ENCODE measurements at places on chromosomes 12 and 14.

- DNase-seq, result no peak
Measured at GRCh38 chr12:75589801-75590200, 78.4 kb upstream of the KRR1 start.

DNA sequence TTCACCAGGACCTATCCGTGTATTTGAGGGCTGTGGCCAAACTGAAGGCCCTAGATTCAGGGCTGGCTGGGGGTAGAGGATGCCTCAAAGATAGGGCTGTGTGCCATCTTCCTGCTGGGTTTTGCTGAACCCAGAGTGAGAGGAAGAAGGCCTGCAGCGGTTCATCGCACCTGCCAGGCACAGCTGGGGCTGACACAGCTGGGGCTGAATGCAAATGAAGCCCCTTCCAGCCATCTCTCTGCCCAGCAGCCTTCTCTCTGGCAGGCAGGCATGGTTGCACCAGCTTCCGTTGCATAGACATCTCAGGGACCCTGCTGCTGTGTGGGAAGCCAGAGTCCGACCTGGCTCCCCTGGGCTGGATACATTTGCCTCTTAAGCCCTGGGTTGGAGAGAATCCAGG is 152.4 kb downstream of the TSPAN9 start:
- DNase-seq, result no peak

- DNase-seq, result no peak
Measured at GRCh38 chr14:31659278-31659677, 98.1 kb downstream of the NUBPL start.

- peak; percentile 93 for DNase-seq
Measured at GRCh38 chr12:16350682-16351081, 3.2 kb downstream of the MGST1 start.

- DNase-seq, result no peak
Measured at GRCh38 chr14:92953526-92953925, 30.6 kb downstream of the CHGA start.

GRCh38 chr12:50258167-50258551 is 25.2 kb downstream of the LIMA1 start:
- DNase-seq, result no peak

DNA sequence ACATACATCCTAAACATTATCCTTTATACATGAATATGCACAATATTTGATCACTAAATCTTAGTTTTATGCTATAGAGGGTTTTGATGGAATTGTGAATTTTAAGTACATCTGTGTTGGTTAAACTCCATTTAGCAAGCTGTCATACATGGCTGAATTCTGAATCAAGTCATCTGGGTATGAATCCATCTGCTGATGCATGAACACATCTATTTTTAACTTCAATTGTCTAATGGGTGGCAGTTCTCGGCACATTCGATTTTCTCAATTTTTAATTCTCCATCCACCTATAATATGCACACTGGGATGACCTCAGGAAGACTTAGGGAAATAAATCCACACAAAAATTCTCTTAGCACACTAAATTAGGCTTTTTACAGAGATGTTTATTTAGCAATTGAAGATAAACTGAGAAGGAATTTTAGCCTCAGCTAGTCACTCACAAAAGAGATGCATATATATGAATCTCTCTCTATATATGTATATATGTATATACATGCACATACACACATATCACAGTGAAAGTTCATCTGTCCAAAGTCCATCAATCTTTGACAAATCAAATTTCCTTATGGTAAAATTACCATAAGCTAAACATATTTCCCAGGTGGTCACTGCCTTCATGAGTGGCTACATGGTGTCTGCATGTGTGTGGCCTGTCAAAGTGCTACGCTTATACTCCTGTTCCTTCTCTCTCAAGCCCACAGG is 44.5 kb upstream of the VPS33A start:
- DNase-seq, result no peak

- no peak for DNase-seq
Measured at GRCh38 chr14:88023658-88024187, 18.8 kb downstream of the GPR65 start.

GRCh38 chr12:98369581-98369980 is 145.8 kb upstream of the TMPO start:
- DNase-seq, result no peak

GRCh38 chr12:118467641-118468305 is 91.4 kb downstream of the SUDS3 start:
- DNase-seq, result no peak

- no peak for DNase-seq
Measured at GRCh38 chr12:96171905-96172304, 22.3 kb upstream of the ELK3 start.

DNA sequence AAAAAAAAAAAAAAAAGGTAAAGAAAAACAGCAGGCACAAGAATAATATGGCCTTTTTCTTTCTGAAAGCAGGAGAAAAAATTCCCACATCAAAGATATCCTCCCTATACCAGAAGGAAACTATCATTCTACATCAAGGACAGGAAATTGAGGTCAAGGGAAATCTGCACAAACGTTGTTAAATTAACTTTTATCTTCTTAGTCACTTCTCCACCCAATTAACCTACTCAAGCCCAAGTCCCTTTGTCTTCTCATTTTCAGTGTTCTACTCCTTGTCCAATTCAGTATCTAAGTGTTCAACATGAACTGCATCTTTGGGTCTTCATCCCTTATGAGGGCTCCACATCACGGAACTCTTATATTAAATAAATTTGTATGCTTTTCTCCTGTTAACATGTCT is 15.7 kb downstream of the NDUFA12 start:
- no peak for DNase-seq

DNA sequence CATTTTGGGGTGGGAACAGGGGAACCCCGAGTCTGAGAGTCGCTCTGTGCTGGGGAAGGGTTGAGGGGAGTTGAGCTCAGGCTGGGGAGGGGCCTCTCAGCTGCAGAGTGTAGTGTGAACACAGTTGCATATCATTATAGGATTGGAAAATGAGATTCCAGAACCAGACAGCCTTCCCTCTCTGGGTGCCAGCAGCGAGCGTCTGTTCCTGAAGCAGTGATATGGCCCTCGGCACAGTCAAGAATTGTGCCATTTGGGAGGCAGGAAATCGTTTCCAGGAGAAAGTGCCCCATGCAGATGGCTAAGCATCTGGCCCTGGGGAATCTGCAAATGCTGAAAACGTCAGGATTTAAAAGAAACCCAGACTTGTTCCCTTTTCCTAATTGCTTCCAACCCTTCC is 70.4 kb upstream of the SFSWAP start:
- no peak for DNase-seq

GRCh38 chr12:98388126-98388525 is 127.3 kb upstream of the TMPO start:
- DNase-seq, result no peak

GRCh38 chr12:56189099-56189917 is at the start of gene SMARCC2:
TSS of gene SMARCC2 (minus strand) at chr12:56189483. CDS start at chr12:56189461, 22 bp downstream.
- DNase-seq, result peak; percentile 10

- DNase-seq, result no peak
Measured at GRCh38 chr14:67882986-67883555, 63.5 kb downstream of the RAD51B start.

DNA sequence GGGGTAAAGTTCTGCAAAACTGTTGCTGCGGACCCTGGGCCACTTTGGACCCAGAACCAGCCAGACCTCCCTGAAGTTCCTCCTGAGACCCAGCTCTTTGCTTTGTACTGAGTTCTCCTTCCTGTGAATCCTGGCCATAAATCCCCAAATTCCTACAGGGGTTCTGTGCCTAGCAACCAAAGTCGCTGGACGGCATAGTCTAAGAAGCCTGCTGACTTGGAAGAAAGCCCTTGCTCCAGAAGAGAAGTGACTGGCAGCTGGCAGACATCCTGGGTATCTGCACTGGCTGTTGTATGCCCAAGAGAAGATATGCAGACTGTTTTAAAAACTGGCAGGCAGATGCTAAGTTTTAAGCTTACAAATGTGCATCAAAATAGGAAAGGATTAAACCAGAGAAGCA is 99.9 kb upstream of the SLC24A4 start:
- DNase-seq, result no peak

DNA sequence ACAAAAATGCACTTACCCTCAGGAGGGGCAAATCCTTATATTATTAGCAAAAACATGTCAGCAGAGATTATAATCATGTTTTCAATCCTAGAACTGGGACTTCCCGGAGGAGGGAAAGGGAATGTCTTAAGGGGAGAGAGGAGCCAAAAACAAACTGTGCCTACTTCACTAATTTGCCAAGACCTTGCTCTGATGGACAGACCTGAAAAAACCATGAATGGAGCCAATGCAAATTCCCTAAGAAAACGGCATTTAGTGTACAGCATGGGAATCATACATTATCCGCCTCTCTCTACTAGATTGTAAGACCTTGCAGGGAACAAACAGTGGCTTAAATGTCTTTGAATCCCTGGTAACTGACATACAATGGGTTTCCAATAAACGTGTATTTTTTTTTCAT is 70.4 kb downstream of the NTN4 start:
- no peak for DNase-seq

GRCh38 chr12:85280165-85280983 is at the start of gene ALX1:
TSS of gene ALX1 (plus strand) at chr12:85280220. CDS start at chr12:85280262, 42 bp downstream.
- DNase-seq, result no peak

GRCh38 chr12:79082595-79082994 is 218.0 kb downstream of the SYT1 start:
- DNase-seq, result no peak

DNA sequence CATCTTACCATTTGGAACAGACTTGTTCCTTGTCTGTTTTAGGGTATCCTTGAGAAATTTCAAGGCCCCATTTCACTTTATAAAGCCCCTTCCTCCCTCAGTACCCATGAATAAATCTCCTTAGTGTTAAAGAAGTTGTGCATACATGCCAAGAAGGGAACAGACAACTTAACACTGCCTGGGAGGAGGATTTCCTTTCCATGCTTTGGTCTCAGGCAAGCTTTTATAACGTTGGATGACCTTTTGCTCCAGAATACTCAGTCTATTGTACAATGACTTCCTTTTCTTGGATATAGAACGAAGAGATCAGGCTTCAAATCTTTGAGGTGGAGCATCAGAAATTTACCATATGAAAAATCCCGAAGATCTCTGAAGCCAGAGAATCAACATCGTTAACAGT is 551.4 kb downstream of the PRKD1 start:
- DNase-seq, result no peak

DNA sequence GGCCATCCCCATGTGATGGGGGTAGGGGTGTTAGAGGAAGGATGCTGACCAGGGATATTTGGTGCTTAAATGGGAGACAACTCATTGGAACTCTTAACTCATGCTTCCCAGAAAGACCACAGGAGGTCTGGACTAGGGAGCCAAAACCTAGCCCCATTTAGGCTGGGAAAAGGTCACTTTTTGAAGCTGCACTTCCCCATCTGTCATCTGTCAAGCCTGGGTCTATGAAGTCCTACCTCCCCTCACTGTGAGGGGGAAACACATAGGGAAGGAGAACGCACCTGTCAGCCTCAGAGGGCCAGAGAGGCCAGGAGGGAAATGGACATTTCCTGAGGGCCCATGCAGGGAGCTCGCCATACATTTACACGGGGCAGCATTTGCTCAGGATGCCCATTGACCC is 321.0 kb downstream of the BCL11B start:
- DNase-seq, result no peak

DNA sequence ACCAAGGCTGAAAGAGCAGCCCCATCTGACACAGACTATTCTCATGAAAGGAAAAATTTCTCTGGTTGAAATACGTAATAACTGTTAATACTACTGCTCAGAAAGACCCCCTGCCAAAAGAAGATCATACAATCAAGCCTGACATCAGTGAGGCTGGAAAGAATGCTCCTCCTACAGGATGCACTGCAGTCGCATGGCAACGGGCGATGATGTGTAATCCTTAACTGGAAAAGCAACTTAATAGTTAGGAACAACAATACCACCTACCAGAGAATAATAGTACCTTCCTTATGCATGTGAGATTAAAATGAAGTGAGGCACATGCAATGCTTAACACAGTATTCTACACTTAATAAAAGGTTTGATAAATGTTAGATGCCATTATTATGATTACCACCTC is 1.2 kb upstream of the GOLGA5 start:
- DNase-seq, result no peak

DNA sequence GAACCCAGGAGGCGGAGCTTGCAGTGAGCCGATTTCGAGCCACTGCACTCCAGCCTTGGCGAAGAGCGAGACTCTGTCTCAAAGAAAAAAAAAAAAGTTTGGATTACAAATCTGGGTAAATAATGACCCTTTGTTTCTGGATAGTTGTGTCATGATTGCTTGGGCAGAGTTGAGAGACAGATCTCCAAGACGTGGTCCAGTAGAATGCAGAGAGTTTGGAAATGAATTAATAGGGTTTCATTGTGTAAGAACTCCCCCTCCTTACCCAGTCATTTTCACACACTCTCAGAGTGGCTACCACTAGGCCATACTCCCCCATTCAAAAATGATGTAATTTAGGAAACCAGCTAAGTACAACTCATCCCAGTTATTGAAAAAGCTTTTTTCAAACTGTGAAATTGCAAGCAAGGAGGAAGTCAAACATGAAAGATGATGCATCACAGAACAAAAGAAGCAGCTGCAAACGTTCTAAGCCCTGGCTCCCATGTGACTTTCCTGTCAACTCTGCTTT is 1331.9 kb downstream of the AACS start:
- DNase-seq, result no peak

DNA sequence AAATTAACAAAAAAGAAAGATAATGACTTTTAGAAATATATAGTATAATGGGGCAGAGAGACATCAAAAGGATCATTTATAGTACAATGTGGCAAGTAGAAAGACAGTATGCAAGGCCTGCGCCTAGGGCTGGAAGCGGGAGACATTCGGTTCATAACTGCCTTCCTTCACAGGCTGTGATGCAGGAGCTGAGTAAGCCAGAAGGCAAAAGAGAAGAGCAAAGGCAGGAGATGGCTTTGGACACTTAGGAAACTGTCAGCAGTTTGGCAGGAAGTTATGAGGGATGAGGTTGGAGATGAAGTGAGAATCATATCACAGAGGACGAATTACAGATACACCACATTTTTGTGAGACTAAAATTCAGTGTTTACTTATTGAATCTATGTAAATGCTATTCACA is 97.8 kb downstream of the EPS8 start:
- no peak for DNase-seq

DNA sequence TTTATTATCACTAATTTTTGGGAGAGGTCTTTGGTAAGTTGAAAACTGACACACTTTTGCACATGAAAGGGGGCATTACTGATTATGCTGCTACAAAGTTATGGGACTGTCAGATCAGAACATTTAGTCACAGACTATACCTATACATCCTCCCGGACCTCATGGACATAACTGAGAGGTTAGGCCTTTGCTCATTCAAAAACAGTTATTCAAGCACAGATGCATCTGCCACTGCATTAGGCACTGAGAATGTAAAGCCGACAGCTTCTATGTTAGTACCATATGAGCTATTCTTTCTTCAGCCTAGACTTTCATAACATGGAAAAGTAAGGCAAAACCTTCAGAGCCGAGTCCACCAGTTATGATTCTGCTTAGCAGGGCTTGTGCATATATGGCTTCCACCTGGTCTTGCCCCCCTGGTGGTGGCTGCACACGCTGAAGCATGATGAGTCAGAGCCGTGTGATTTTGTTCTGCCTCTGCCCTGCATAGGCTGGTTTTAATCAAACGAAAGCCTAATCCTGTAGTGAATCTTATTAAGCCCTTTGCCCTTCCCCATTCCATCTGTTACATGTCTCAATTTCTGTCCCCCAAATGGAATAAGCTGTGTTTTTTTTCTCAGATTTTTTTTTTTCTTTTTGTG is 21.8 kb upstream of the RNU6-8 start:
- no peak for DNase-seq

GRCh38 chr14:60294411-60295069 is 45.5 kb downstream of the PPM1A start:
- no peak for DNase-seq

Measured in epithelial cell of prostate (primary cell).